ENCODE measurements at places on chromosomes 13 and 19.
A peak's percentile ranks its signal among the peaks of the same experiment; 100 is the strongest.

DNA sequence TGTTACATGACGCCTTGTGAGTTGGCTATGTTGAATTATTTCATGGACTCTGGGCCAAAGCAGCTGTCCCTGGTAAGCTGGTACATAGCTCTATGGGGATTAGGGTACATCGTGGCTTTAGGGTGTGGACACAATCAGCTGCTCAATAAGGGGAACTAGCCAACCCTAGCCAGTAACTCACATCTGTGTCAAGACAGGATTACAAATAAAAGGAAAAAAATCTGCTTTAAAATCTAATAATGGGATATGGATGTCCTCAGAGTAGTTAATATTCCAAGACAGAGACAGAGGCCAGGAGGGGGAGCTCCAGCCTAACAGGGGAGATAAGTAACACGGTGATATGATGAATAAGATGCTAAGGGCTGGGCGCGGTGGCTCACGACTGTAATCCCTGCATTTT lies 21.1 kb upstream of the ZNF766 start:
- peak; percentile 88 for DNase-seq

- DNase-seq: peak; percentile 5
Measured at GRCh38 chr13:28532388-28533124, 37.6 kb upstream of the FLT1 start.

GRCh38 chr19:53864308-53864836 lies 3.3 kb upstream of the MYADM start:
- DNase-seq: no peak

- DNase-seq: no peak
Measured at GRCh38 chr13:106918557-106918860, 350.6 kb upstream of the ARGLU1 start.

GRCh38 chr13:51759240-51759639 lies 44.7 kb downstream of the DHRS12 start:
- no peak for DNase-seq

- no peak for DNase-seq
Measured at GRCh38 chr19:58538257-58539168, 5.4 kb upstream of the TRIM28 start.

GRCh38 chr13:46654951-46655350 lies 102.0 kb downstream of the LRCH1 start:
- DNase-seq: no peak

GRCh38 chr13:57740719-57741118 lies 109.2 kb downstream of the PCDH17 start:
- DNase-seq: no peak

DNA sequence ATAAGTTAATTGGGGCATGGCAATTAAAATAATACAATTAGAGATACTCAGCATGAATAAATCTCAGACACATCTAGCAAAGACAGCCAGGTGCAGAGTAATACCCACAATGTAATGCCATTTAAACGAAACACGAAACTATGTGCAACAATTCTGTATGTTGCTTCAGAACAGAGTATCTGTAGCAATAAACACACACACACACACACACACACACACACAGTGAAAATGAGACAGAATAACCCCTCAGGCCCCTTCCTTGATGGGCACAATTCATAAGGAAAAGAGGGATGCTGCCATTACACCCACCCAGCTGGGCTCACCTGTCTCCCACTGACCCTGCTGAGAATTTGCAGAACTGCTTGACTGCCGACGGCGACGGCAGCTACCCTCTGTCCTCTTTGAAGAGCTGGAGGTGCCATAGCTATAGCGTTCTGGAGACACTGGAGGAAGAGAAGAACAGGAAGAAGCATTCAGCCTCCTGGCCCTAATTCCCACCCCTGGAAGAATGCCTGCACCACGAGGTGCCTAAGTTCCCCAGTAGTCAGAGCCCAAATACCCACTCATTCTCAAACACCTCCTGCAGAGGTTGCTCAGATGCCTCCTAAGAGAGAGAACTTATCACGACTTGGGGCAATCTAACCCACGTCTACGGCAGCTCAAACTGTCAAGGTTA lies 2.5 kb downstream of the DEDD2 start:
- DNase-seq: no peak

DNA sequence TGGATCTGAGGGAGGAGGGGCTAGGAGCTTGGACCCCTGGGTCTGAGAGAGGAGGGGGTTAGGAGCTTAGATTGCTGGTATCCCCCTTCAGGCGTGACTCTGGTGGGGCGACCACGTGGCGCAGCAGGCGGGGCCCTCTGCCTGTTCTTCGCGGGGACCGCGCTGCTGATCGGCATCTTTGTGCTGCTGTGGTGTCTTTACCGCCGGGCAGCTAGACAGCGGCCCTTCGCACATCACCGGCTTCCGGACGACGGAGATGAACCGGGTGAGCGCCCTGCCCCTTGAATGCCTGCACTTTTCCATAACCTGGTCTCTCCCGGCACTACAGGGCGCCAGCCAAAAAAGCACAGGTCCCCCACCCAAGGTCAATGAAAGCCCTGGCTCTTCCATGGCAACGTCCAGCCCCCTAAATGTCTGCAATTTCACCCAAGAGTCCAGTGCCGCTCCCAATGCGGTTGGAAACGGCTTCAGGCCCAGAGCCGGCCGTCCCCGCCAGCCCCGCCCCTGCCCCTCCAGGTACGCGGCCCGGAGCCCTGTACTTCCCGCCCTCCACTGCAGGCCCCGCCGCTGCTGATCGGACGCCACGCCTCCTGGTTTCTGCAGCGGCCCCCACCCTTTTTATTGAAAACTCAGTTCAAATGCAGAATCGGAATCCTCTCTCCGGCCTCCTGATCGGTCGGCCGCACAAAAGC lies 2.8 kb downstream of the GFY start:
- no peak for DNase-seq

DNA sequence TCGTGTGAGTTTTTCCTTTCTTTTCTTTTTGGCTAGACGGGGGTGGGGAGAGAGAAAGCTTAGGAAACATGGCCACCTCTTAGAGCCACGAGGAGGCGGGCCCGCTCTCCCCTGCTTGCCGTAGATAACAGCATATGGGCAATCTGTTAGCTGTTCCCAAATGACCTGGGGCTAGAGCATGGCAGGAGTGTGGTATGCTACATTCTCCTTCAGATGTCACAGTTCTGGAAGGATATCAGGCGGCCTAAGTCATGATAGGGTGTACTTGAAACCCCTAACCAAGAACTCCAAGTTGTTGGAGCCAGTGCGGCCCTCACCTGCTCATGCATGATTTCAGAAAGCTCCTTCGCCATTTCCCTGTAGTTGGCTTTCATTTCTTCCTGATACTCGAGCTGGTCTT lies 44.3 kb upstream of the SLC15A1 start:
- no peak for DNase-seq

DNA sequence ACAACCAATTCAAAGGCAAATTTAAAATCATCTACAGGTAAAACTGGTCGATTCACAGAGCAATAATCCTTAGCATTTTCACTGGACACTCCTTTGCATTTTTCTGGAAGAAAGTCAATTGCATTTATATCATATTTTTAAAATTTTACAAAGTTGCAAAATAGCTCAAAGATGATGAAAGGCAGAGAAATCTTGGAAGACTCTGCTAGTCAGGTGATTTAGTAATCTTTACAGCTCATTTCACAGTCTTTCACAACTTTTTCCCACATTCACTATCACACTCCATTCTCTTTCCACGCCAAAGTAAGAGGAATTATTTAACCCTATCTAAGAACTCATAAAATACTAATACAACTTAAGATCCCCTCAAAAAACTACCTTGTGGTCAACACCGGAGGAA lies 1063.8 kb downstream of the EFNB2 start:
- DNase-seq: no peak

DNA sequence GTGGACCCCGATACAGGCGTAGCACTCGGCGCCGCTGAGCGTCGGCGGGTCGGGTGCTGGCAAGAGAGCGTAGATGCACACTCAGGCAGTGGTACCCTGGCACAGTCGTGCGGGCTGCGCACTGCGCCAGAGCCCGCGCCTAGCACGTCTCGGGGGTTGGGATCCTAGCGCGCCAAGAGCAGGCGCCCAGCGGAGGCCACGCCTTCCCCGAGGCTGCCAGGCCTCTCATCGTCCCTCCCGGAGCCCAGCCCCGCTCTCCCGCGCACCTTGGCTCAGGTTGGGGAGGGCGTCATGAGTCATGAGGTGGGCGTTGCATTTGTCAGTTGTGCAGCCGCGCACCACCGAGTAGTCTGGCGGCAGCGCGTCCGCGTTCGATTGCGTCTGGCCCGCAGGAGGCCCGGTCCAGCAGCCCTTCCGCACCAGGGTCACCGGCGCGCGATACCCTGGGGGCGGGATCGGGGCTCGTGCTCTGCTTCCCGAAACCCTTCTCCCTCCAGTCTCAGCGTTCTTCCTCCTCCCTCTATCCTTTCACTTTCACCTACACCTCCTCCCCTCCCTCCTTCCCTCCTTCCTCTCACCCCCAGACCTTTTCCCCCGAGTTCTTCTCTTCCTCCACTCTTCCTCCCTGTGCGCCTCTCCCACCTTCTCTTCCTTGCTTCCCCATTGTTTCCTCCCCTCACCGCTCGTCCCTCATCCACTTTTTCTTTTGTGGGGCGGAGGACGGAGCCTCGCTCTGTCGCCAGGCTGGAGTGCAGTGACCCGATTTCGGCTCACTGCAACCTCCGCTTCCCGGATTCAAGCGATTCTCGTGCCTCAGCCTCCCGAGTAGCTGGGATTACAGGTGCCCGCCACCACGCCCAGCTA lies 3.5 kb downstream of the LYPD5 start:
- no peak for DNase-seq

DNA sequence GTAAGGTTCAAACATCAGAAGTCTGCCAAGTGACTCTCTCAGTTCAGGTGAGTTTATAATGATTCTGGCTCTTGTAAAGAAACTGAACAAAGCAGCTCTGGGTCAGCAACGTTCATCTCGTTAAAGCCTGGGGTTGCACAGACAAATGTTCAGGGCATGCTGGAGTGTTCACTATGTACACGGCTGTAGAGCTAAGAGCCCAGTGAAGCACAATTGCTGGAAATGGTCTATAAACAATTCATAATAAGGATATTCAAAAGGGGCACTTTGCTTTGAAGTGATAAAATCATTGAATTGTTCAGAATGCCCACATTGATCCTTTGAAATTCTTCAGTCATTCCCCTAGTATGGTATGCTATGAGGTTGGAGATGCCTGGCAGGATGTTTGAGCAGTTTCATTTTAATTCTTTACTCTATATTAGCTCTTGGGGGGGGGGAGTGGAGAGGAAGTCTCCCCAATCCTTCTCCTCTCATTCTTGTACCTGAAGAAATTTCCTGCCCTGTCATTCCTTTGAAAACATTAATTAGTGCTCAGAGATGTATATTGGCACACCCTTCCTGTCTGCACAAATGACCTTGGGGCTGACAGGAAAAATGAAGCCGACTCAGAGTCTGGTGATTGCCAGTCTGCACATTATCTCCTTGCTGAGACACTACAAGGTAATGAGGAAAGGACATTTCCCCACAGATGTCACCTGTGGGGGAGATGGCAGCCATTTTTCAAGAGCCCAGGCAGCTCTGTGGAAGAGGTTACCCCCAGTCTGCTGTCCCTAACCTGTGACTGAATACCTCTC lies 145.5 kb downstream of the DLEU7 start:
- no peak for DNase-seq

- DNase-seq: peak; percentile 10
Measured at GRCh38 chr13:82758044-82758443, 1124.2 kb downstream of the SLITRK1 start.

GRCh38 chr19:35903550-35904179 lies 1.3 kb downstream of the HCST start:
- DNase-seq: no peak

- DNase-seq: peak; percentile 18
Measured at GRCh38 chr13:94673851-94674250, 38.5 kb downstream of the SOX21 start.

DNA sequence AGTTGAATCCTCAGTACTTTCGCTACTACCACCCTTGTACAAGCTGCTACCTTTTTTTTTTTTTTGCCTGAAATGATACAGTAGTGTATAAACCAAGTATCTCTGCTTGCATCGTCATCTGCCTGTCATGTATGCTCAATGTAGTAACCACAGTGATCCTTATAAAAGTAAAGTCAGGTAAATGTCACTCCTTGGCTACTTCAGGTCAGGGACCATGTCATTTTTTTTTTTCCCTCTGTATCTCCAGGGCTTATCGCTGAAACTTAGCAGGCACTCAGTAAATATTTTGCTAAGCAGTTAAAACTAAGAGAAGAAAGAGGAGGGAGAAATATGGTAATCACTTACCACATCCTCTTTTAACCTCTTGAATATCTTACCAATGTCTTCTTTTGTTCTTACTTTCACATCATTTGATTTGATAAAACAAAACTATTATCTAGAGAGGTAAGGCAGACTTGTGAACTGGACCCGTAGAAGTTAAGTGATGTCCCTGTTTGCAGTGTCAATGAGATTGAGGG lies 96.8 kb upstream of the KLF12 start:
- no peak for DNase-seq

DNA sequence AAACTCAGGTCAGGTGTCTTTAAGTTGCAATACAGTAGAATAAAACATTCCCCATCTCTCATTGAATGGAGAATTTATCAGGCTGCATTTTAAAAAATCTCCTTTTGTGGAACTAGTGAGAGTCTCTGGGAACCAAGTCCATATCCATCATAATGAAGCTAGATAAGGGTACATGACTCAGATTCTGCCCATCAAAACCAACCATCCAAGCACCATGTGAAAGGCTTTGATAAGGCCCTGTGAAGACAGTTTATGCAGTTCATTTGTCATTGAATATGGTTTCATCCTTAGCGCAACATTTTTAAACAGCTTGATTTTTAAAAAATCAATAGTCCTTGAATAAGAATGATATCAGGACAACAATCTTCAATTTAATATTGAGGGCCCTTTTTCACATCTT lies 56.3 kb upstream of the DIAPH3 start:
- no peak for DNase-seq

- no peak for DNase-seq
Measured at GRCh38 chr13:23776698-23777574, 112.3 kb downstream of the MIPEP start.

- peak; percentile 29 for DNase-seq
Measured at GRCh38 chr19:40191836-40192646, 815 bp downstream of the MAP3K10 start.

DNA sequence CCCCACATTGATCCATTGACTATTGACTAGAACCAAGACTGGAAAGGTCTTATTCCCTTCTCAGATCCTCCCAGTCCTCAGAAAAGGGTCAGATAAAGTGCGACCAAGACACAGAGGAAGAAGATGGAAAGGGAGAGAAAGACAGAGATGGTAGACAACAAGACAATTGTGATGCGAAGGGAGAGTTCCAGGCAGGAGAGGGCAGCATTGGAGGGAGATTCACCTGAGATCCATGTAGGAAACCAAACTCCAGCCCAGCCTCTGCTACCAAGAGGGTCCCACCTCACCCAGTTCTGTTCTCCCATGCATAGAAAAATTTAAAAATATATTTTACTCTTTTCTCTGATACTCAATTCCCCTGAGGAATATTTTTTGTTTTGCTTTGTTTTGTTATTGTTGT lies 67.3 kb upstream of the TSHZ3 start:
- no peak for DNase-seq

DNA sequence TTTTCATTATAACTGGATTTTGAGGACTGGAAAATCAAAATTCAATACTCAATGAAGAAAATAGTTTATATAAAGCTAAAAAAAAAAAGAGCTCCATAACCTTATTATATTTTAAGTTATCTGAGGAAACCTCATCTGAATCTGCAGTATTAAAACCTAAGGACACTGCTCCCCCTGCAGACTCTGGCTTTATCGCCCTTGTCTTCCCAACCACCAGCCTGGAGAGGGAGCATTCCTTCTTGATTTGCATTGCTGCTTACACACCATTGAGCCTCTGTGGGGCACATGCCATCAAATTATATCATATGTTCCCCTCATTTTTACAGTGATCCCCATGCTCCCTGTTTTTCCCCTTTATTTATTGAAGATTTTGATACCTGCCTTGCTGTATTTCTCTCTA lies 871.4 kb upstream of the GPC6 start:
- no peak for DNase-seq
